Trophoblast cell (in vitro differentiated cells and primary cell): ENCODE measurements at places on chromosomes 2 and 18.

DNA sequence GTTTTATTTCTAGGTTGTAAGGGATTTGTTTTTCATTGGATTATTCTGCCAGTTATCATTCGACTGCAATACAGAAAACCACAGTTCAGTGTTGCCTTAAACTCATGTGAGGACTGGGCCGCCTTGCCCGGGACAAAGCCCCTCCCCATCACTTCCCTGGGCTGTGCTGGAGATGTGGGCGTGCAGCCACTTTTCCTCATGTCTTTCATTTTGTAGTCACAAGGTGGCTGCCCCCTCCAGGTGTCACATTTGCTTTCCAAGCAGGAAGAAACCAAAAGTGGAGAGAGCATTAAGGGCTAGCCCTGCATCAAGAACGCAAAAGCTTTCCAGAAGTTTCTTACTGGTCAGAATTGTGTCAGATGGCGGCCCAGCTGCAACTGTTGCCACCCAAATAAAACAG lies 492.5 kb upstream of the ID2 start:
- H3K4me3 ChIP-seq = no peak overlapping the region
- H3K27me3 ChIP-seq = no peaks in the 10 kb centered on the region
- H3K4me1 ChIP-seq = no peaks in the 10 kb centered on the region
- no peak for DNase-seq
- H3K36me3 ChIP-seq = no peaks in the 10 kb centered on the region

- no peaks in the 10 kb centered on the region for H3K36me3 ChIP-seq
- H3K27ac ChIP-seq = no peak overlapping the region
- H3K4me3 ChIP-seq = no peak overlapping the region
- DNase-seq = no peak
- H3K27me3 ChIP-seq = no peaks in the 10 kb centered on the region
- H3K4me1 ChIP-seq = no peaks in the 10 kb centered on the region
Measured at GRCh38 chr2:238498188-238498587, 71.5 kb downstream of the ASB1 start.

- DNase-seq = no peak
- H3K4me1 ChIP-seq = peaks cover 7% of the 10 kb centered on the region
- no peak overlapping the region for H3K4me3 ChIP-seq
- H3K36me3 ChIP-seq = peaks cover 40% of the 10 kb centered on the region
- H3K27me3 ChIP-seq = no peaks in the 10 kb centered on the region
Measured at GRCh38 chr2:9360701-9361100, 62.6 kb downstream of the ITGB1BP1 start.

DNA sequence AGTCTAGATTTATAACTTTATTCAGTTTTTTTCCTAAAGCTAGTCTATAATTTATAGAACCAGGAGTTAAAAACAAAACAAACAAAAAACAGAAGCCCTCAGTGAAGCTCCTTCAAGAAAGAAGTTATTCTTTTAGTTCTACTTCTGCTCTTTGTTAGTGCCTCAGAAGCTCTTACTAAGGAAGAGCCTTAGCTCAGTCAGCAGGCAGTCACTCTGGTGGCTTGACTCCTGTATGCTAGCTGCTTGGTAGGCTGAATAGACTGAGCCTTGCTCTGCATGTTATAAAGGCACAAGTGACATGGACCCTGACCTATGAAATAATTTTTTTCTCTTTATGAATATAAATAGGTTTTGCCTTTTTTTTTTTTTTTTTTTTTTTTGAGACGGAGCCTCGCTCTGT lies 24.8 kb downstream of the NCOA1 start:
- peak; percentile 39 for DNase-seq
- no peaks in the 10 kb centered on the region for H3K27me3 ChIP-seq
- no peaks in the 10 kb centered on the region for H3K36me3 ChIP-seq
- no peaks in the 10 kb centered on the region for H3K4me1 ChIP-seq
- H3K4me3 ChIP-seq = no peak overlapping the region
- H3K27ac ChIP-seq = no peak overlapping the region

- H3K27ac ChIP-seq = no peak overlapping the region
- DNase-seq = no peak
- H3K27me3 ChIP-seq = no peaks in the 10 kb centered on the region
- no peak overlapping the region for H3K4me3 ChIP-seq
- no peaks in the 10 kb centered on the region for H3K36me3 ChIP-seq
Measured at GRCh38 chr18:4639628-4640310, 184.7 kb upstream of the DLGAP1 start.

DNA sequence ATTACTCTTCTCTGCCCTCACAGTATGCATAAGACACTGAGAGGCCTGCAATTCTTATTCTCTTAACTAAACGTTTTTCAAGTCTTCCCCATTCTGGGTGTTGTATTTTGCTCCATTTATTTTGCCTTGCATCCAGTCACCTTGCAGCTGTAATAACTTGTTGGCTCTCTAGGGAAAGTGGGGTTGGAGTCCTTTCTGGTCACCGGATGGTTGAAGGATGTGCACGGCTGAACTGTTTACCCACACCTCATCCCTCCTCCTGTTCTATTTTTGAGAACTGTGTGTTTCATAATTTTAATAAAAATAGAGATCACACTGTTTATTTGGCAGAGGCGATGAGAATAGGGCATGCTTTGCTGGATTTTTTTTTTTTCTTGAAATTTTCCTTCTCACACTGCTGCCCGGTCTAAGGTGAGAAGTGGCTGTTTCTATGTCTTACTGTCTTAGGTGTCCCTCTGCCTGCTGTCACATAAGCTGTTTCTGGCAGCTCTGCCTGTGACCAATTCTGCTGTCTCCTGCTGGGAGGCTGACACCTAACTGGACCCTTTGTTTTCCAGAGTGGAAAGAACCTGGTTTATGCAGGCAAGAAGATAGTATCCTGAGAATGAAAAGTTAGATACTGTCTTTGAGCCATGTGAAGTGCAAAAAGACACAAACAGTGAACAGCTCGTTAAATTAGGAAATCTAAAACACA lies 342.6 kb downstream of the DPP10 start:
- H3K36me3 ChIP-seq = no peaks in the 10 kb centered on the region
- H3K27ac ChIP-seq = no peak overlapping the region
- no peak for DNase-seq
- no peaks in the 10 kb centered on the region for H3K4me1 ChIP-seq
- H3K4me3 ChIP-seq = no peak overlapping the region

GRCh38 chr18:72470391-72470790 lies 73.8 kb downstream of the CBLN2 start:
- DNase-seq = no peak
- H3K27ac ChIP-seq = no peak overlapping the region
- no peaks in the 10 kb centered on the region for H3K4me1 ChIP-seq
- H3K36me3 ChIP-seq = no peaks in the 10 kb centered on the region
- H3K4me3 ChIP-seq = no peak overlapping the region
- no peaks in the 10 kb centered on the region for H3K27me3 ChIP-seq

DNA sequence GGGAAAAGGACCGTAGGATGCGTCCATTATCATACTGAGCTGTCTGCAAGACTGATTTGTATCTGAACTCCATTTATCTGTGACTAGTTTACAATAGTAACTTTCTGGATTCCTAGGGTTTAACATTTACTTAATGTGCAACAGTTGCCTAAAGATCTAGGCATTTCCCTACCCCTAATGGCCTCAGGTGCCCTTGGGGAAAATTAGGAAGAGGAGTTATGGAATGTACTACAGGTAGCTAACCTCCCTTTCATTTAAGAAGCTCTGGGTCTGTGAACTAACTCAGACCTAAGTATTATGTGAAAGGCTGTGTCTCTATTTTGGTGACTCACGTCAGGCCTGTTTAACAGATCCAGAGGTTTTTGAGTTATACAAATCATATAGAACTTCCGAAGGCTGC lies 59.5 kb downstream of the TDRD15 start:
- no peak overlapping the region for H3K27ac ChIP-seq
- H3K4me1 ChIP-seq = no peaks in the 10 kb centered on the region
- H3K4me3 ChIP-seq = no peak overlapping the region
- H3K36me3 ChIP-seq = no peaks in the 10 kb centered on the region
- H3K27me3 ChIP-seq = no peaks in the 10 kb centered on the region

- H3K4me3 ChIP-seq = no peak overlapping the region
- peaks cover 12% of the 10 kb centered on the region for H3K4me1 ChIP-seq
- H3K27me3 ChIP-seq = no peaks in the 10 kb centered on the region
- no peaks in the 10 kb centered on the region for H3K36me3 ChIP-seq
Measured at GRCh38 chr2:138433995-138434951, 67.3 kb upstream of the SPOPL start.

- no peak overlapping the region for H3K27ac ChIP-seq
- no peaks in the 10 kb centered on the region for H3K4me1 ChIP-seq
- no peak for DNase-seq
- no peaks in the 10 kb centered on the region for H3K36me3 ChIP-seq
- no peak overlapping the region for H3K4me3 ChIP-seq
Measured at GRCh38 chr2:45777996-45778719, 126.7 kb downstream of the PRKCE start.

DNA sequence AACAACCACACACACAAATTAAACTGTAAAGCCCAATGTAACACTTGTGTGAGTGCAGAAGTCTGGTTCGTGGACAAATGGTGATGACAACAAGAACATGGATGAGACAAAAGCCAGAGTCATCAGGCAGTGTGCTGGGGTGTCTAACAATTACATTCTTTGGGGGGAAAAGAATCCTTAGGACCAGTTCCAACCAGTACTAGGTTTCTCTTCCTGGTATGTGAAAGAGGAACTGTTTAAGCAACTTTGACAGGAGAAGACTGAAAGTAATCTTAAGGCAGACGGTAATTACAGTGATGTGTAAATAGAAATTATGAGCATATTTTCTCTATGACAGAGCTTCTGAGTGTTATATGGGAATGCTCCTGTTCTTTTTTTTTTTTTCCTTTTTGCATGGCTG lies 133.4 kb downstream of the AFF3 start:
- no peaks in the 10 kb centered on the region for H3K36me3 ChIP-seq
- no peak overlapping the region for H3K27ac ChIP-seq
- DNase-seq = no peak
- no peak overlapping the region for H3K4me3 ChIP-seq
- H3K4me1 ChIP-seq = peaks cover 3% of the 10 kb centered on the region
- H3K27me3 ChIP-seq = no peaks in the 10 kb centered on the region

- peak; percentile 35 for DNase-seq
- no peak overlapping the region for H3K4me3 ChIP-seq
- H3K27ac ChIP-seq = no peak overlapping the region
- no peaks in the 10 kb centered on the region for H3K36me3 ChIP-seq
- H3K27me3 ChIP-seq = no peaks in the 10 kb centered on the region
Measured at GRCh38 chr2:23283653-23284052, 101.3 kb upstream of the KLHL29 start.

GRCh38 chr18:13973061-13973575 lies 57.8 kb upstream of the MC2R start:
- DNase-seq = no peak
- no peak overlapping the region for H3K4me3 ChIP-seq
- no peaks in the 10 kb centered on the region for H3K4me1 ChIP-seq

- H3K4me3 ChIP-seq = no peak overlapping the region
- peak overlapping the region; percentile 41 for H3K27ac ChIP-seq
- DNase-seq = peak; percentile 49
- H3K4me1 ChIP-seq = peaks cover 11% of the 10 kb centered on the region
- H3K36me3 ChIP-seq = no peaks in the 10 kb centered on the region
Measured at GRCh38 chr2:97740590-97741182, 27.3 kb downstream of the ZAP70 start.

DNA sequence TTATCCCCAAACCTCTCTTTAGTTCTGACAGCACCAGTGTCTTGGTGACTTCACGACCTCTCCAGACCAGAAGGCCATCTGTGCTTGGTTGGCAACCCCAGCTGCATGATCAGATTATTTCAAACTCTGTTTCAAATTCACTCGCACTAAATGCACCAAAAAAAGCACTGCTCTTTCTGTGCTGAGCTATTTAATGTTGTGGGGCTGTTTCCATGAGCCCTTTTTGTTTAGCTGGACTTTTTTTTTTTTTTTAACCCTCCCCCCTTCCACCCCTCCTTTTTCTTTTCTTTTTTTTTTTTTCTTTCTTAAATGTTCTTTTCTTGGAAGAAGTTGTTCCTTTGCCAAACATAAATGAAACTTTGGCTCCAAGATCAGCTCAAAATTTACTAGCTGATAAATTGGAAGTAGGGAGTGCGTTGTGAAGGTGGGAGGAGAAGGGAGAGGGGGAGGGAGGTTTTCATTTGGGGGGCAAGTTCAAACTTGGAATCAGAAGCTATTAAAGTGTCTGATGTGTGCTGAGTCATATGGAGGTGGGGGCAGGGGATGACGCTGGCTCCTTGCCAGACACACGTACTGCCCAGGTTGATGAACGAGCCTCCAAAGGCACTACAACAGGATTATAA lies 543.0 kb upstream of the TNP1 start:
- no peaks in the 10 kb centered on the region for H3K27me3 ChIP-seq
- no peaks in the 10 kb centered on the region for H3K36me3 ChIP-seq
- H3K4me3 ChIP-seq = no peak overlapping the region
- H3K27ac ChIP-seq = no peak overlapping the region

- no peak for DNase-seq
- H3K27me3 ChIP-seq = no peaks in the 10 kb centered on the region
- H3K36me3 ChIP-seq = no peaks in the 10 kb centered on the region
- no peak overlapping the region for H3K27ac ChIP-seq
Measured at GRCh38 chr2:182585001-182585400, 131.1 kb upstream of the DNAJC10 start.

DNA sequence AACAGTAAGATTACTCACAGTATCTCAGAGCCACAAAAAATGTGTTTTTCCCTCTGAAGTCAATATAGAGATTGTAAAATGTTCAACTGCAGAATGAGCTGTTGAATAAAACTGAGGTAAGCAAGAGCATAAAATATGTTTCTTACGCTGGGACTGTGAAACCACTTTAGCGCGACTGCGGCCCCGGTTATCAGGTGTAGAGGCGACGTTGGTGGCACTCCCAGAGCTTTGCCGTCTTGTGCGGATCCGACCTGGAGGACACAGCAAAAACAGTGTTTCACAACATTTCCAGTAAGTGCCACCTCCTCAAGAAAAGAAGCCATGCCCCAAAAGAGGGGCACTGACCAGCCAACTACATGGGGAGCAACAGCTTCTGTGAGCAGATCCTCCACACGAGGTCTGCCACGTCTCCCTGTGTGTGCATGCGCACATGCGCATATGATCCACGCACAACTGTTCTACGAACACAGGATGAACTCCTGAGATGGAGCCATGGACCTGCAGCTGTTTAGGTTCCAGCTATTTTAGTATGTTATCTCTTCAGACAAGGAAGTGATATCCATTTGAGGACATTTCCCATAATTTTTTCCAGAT lies 100.7 kb upstream of the RNU4ATAC start:
- H3K27ac ChIP-seq = no peak overlapping the region
- peaks cover 12% of the 10 kb centered on the region for H3K36me3 ChIP-seq
- no peaks in the 10 kb centered on the region for H3K4me1 ChIP-seq
- H3K4me3 ChIP-seq = no peak overlapping the region
- no peak for DNase-seq
- no peaks in the 10 kb centered on the region for H3K27me3 ChIP-seq

- H3K36me3 ChIP-seq = peaks cover 2% of the 10 kb centered on the region
- no peak overlapping the region for H3K4me3 ChIP-seq
- no peak overlapping the region for H3K27ac ChIP-seq
- no peaks in the 10 kb centered on the region for H3K4me1 ChIP-seq
Measured at GRCh38 chr2:84478867-84479266, 19.8 kb upstream of the SUCLG1 start.

GRCh38 chr18:21557607-21558253 lies 42.8 kb downstream of the ESCO1 start:
- peaks cover 17% of the 10 kb centered on the region for H3K36me3 ChIP-seq
- H3K27me3 ChIP-seq = no peaks in the 10 kb centered on the region
- no peak for DNase-seq
- no peak overlapping the region for H3K27ac ChIP-seq
- H3K4me3 ChIP-seq = no peak overlapping the region
